CD4-positive, alpha-beta T cell treated with Interleukin-1 beta for 1 hour (primary cell): ENCODE measurements at places on chromosomes 3 and 15.

DNA sequence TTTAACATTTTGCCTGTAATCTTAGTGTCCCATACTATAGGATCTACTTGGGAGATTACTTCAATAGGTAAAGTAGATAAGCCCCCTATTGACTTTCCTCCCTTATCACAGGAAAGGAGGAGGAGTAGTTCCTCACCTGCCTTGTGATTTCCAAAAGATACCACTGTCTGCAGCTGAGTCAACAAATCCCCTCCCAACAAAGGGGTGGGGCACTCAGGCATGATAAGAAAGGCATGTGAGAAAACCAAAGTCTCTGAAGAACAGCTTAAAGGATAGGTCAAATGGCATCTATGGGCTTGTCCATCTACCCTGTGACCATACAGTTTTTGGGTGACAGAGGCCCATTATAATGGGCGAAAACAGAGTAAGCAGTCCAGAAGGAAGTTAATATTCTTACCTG, 71.3 kb upstream of the WNT7A start:
- no peak for DNase-seq

GRCh38 chr3:187005827-187006481, 75.6 kb downstream of the ST6GAL1 start:
- DNase-seq: no peak

GRCh38 chr15:66644869-66645268, 57.2 kb upstream of the SMAD6 start:
- DNase-seq: no peak

- no peak for DNase-seq
Measured at GRCh38 chr15:44058126-44058525, 136.9 kb downstream of the FRMD5 start.

- peak; percentile 26 for DNase-seq
Measured at GRCh38 chr15:58761010-58761388, 10.1 kb upstream of the MINDY2 start.

DNA sequence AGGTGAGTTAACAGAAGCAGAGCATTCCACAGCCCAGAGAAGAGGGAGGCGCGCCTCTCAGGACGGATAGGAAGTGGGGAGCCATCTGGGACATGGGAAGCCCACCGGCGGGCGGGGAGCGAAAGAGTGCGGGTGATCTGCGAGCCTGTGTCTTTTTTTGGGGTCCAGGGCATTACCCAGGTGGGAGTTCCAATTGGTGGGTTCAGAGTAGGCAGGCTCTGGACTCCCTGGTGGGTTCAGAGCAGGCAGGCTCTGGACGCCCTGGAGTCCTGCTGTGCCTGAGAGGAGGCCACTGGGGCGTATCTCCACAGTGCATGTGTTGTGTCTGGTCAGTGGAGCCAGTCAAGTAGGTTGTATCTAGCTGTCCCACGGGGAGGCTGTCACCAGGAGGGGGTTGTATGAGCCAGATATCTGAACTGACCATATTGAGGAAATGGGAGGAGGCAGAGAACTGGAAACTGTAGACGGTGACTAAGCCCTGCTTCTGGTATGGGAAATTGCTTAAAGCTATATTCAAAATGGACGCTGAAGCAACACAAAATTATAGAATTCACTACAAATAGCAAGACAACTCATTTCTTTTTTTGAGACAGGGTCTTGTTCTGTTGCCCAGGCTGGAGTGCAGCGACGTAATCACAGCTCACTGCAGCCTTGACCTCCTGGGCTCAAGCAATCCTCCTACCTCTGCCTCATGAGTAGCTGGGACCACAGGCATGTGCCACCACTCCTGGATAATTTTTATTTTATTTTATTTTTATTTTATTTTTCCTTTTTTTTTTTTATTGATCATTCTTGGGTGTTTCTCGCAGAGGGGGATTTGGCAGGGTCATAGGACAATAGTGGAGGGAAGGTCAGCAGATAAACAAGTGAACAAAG, 34.5 kb upstream of the CHST2 start:
- no peak for DNase-seq

- DNase-seq: no peak
Measured at GRCh38 chr3:17195856-17196604, 311.3 kb downstream of the PLCL2 start.

DNA sequence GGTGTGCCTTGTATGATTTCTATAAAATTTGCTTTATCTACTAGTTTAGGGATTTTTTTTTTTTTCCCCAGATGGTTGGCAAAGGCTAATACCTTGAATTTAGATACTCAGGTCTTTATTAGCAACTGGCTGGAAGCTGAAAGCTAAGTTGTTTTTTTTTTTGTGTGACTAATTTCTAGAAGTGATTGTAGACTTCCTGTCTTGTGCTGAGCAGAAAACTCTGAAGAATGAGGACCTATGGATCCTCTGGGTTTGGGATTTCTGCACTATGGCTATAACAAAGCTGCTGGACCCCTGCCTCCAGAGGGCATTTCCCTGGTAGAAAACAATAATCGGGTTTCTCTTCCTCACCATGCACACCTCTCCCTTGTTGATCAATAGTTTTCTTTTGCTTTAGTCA, 10.0 kb downstream of the ARIH2 start:
- DNase-seq: no peak

DNA sequence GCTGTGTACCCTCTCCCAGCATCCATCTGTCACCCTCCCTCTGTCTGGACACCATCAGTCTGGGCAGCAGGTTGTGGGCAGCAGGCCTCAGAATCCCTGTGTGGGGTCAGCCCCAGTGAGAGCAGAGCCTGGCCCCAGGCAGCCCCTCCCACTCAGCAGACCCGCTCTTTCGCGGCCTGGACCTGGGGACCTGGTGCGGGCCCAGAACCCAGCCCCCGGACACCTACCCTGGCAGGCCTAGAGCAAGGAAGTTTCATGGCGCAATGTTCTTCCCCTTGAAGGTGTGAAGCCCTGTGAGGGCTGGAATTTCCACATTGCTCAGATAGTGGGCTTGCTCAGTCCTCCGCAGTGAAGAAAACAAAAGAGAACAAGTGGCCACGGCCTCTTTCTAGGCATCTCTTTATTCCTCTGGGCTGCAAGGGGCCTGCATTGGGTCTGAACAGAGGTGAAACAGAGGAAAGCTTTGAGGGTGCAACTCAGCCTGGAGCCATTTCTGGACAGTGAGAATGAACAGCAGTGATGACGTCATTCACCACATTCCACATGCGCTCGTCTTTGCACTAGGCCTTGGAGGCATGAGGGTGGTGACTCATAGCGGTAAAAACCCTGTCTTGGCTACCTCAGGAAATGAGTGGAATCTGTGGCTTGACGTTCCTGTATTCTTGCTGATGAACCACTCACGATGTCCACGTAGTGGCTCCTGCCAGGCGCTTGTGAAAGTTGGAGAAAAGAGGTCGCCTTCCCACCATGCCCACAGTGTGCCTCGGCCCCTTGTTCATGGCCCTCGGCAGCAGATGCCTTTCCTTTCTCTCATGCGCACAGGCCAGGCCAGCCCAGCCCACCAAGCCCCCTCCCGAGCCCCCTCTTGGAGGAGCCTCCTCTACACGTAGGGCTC, 66.1 kb downstream of the SLC30A4 start:
- DNase-seq: peak; percentile 85

GRCh38 chr3:190826018-190826417, 36.5 kb downstream of the GMNC start:
- no peak for DNase-seq

DNA sequence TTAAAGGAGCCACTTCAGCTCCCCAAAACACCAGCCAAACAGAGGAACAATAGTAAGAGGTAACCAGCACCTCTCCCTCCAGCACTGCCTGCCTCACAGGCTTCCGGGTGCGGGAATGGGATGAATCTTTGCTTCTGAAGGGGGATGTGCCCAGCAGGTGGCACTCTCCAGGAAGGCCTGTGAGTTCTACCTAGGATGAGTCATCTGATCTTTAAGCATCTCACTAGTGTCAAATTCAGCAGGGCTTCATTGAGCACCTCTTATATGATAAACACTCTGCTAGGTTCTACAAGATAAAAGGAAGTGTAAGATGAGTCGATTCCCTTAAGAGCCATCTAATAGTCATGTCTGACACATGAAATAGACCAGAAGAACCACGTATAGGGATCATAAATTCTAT, 237.4 kb upstream of the UMPS start:
- DNase-seq: no peak

GRCh38 chr15:49045751-49046219, 461 bp downstream of the SECISBP2L start:
- no peak for DNase-seq

DNA sequence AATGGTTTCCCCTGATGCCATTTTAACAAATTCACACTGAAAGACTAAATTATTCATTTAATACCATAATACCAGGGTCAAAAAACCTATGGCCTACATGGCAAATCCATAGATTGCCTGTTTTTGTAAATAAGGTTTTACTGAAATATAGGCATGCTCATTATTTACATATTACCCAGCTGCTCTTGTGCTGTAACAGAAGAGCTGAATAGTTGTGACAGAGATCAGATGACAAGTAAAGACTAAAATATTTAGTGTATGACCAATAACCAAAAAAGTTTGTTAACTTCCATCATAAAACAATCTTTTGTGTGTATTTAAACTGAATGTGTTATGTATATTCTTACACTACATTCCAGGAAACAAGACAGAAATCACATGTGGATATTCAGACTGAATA, 60.2 kb downstream of the DENND4A start:
- DNase-seq: no peak

- no peak for DNase-seq
Measured at GRCh38 chr3:5384557-5385236, 197.2 kb downstream of the EDEM1 start.

GRCh38 chr3:20811631-20812030, 625.6 kb upstream of the SGO1 start:
- no peak for DNase-seq

GRCh38 chr3:190767851-190768250, 94.6 kb downstream of the GMNC start:
- no peak for DNase-seq

DNA sequence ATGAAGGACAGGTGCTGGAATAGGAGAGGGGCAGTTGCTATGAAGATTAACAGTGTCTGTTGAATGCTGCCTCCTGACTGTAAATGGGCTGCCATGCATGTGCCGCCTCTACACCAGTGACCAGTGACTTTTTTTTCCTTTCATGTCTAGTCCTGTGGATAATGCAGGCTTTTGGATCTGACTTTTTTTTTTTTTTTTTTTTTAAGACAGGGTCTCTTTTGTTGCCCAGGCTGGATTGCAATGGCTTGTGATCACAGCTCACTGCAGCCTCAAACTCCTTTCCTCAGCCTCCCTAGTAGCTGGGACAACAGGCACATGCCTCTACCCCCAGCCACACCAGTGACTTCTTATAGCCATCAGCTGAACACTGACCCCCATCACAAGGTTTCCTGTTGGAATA, 41.2 kb upstream of the AGBL1 start:
- no peak for DNase-seq

- no peak for DNase-seq
Measured at GRCh38 chr3:18806633-18807032, 341.7 kb upstream of the KCNH8 start.

DNA sequence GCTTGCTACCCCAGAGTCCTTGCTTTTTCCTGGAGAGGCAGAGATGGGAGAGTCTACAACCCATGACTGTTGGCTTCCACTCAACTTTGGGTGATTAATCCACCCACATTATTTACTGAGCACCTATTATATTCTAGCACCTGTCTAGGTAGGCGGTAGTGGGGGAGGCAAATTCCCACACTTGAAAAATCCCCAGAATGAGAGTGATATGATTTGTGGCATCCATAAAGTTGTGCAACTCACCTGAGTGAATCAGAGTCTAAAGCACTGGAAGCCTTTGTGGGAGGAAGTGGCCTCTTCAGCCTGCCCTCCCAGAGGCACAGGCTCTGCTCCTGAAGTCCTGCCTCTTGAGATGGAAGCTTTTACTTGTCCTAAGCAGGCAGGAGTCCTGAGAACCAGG, 40.4 kb upstream of the CTNNB1 start:
- DNase-seq: no peak

DNA sequence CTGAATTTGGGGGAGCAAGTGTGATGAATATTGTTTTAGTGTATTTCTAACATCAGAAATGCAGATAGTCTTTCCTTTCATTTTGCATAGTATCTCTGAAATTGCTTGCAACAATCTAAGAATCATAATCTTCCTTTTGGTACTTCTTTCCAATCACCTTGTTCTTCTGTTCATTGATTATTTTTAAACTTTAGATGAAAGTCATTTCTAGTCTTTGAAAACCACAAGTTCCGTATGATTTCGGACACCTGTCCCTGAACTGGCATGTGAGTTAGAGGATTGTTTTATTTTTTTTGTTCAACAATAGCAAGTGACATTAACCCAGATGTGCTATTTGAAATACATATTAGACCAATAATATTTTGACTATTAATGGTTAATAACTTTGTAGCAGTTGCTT, 329.7 kb downstream of the UNC13C start:
- DNase-seq: no peak

- DNase-seq: no peak
Measured at GRCh38 chr3:150744041-150744918, 18.7 kb downstream of the SIAH2 start.

DNA sequence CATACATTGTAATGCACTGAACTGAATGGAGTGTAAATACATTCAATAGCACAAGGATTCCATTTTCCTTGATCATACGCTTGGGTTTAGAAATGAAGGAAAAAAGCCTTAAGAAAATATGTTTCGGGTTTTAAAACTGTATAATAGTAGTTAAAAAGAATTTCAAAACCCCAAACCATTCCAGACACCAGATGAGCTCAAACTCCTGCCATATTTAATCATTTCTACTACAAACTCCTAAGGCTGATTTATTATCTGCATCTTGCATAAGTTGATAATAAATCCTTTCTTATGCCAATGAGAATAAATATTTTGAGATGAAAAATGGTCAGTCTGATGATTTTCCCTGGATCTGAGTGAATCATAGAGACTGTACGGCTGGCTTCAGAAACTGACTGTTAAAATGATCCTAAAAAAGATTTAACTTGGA, 51.0 kb downstream of the NR1D2 start:
- no peak for DNase-seq

- no peak for DNase-seq
Measured at GRCh38 chr3:98739266-98739665, 23.9 kb upstream of the ST3GAL6 start.

DNA sequence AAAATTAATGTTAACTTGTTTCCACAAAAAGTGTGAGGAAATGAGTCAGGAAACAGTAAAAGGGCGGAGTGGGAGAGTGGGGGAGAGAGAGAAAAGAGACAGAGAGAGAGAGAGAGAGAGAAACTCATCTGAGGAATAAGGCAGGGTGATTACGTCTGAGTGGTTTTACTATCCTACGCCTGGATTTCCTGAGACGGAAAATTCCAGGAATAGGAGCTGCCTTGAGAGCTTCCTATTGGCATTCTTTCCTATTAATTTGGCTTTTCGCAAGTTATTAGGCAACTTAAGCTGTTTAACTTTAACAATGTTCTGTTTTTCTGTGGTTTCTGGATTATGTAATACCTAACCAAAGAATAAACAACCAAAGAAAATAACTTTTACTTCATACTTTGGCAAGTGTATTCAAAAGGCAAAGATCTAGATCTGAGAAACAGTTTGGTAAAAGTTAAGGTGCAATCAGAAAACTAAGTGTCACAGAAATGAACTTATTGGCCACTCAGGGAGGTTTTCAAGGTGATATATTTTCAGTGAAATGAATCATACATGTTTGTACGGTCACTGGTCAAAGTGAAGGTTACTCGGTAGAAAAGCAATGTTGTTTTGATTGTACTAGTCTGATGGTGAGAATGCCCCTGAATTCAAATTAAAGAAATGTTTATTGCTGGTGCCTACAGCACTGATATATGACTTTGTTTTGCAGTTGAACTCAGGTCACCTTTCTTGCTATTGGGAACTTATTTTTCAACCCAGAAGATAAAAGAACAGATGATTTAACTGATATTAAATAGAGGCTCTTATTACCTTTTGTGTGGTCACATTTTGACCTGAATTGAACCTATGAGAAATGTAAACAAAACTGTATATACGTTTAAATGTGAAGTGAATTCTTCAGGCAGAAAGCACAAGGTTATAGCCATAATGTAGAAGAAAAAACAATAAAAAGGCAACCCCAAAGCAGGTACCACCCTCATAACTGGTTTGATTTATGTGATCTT, 39.9 kb upstream of the TNFSF10 start:
- DNase-seq: no peak
